ENCODE measurements at places on chromosomes 1 and 21.

- no peak for DNase-seq
Measured at GRCh38 chr1:107358619-107359327, 217.9 kb downstream of the NTNG1 start.

- DNase-seq: no peak
Measured at GRCh38 chr1:67088440-67088839, 34.5 kb upstream of the SLC35D1 start.

DNA sequence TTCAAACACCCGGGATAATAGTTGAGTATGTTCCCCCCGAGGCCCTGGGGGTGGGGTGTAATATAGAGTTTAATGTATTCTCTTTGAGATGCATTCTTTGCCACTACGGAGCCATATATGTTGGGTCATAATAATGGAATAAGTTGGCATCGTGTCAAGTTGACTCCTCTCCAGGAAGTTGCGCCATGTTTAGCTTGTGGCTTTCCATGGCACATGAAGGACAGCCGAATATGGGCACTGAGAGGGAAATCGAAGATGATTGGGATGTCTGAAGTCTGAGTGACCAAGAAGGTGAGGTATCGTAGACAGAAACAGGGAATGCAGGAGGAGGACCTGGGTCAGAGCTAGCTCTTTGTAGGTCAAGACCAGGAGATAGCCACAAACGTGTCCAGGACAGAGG, 92.6 kb downstream of the PAX7 start:
- no peak for DNase-seq

DNA sequence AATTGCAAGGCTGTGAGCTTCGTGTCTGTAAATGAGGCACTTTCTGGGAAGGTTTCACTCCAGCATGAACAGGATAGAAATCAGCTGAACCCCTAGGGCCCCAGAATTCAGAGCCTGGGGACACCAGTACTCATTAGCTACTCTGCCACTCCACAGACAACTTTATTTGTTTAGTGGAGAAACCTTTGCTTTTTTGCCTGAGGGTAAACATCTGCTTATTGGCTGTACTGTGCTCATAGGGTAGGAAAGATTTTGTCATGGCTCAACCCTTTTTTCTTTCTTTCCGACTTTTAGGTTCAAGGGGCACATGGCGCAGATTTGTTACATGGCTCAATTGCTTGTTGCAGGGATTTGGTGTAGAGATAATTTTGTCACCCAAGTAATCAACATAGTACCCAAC, 138.4 kb upstream of the BACE2 start:
- DNase-seq: no peak

DNA sequence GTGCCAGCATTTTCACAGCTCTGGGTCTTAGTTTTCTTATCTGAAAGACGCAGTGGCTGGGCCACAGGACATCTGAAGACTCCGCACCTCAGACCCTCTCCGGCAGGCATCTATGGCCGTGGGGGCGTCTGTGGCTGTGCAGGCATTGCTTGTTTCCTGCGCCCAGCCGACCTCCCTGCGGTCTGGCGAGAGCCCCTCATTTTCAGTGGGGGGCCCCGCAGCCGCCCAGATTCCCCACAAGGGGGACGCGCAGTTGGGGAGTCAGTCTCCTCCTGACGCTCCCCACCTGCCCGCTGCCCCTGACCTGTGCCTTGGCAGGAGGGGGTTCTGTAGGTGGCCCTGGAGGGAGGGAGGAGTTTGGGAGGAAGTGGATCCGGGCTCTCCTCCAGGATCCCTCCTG, 3.5 kb upstream of the TFF1 start:
- DNase-seq: no peak

GRCh38 chr21:46369520-46370235, 45.7 kb downstream of the PCNT start:
- no peak for DNase-seq

GRCh38 chr1:38000529-38001455, 4.5 kb downstream of the FHL3 start:
- no peak for DNase-seq
